ENCODE measurements at places on chromosomes 1 and 21. TPM values are rescaled to one million over a fixed set of nuclear protein-coding genes. Genes with fewer than 3 reads are reported as not detected.

TMPRSS3 gene
- total RNA-seq, result not detected

RAD54L gene
- not detected for total RNA-seq

ZNF695 gene
- not detected for total RNA-seq

CFHR3 gene
- total RNA-seq, result 0.39 TPM

PLA2G2A gene
- 453 TPM for total RNA-seq

KRTAP19-1 gene
- not detected for total RNA-seq

ZBTB8B gene
- total RNA-seq, result not detected

TP73 gene
- total RNA-seq, result not detected

ABCG1 gene
- 25.9 TPM for total RNA-seq

NDUFS5 gene
- total RNA-seq, result 233 TPM

CHIT1 gene
- 17.4 TPM for total RNA-seq

PTAFR gene
- total RNA-seq, result 22.8 TPM

DNAI4 gene
- total RNA-seq, result 7.0 TPM

PTCH2 gene
- 0.93 TPM for total RNA-seq

COL11A1 gene
- total RNA-seq, result 0.22 TPM

DNA sequence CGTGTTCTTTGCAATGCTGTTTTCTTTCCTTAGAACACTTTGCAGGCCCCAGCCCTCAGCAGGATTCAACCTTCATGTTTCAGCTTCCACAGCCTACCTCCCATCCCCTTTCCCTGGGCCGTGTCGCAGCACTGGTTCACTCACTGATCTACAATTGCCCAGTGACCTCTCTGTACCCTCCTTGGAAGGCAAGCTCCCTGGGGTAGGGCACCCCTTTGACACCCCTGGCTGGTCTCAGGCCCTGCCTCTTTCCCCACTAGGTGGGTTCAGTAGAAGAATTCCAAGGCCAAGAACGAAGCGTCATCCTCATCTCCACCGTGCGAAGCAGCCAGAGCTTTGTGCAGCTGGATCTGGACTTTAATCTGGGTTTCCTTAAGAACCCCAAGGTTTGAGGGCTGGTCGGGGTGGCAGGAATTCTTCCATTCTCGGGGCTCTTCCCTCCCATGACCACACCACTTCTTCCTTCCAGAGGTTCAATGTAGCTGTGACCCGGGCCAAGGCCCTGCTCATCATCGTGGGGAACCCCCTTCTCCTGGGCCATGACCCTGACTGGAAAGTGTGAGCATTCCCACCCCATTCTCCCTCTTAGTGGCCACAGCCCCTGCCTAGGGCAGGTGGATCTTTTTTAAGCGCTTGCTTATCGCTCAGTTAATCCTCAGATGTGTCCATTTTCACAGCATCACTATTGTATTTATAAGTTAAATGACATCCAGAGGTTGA, 7.3 kb downstream of the RHOC start:
- no peak for DNase-seq

GRCh38 chr1:37875833-37876232, 16.4 kb upstream of the MTF1 start:
- no peak for DNase-seq

- DNase-seq, result no peak
Observed at GRCh38 chr1:43557744-43558245, 27.1 kb downstream of the PTPRF start.

DNA sequence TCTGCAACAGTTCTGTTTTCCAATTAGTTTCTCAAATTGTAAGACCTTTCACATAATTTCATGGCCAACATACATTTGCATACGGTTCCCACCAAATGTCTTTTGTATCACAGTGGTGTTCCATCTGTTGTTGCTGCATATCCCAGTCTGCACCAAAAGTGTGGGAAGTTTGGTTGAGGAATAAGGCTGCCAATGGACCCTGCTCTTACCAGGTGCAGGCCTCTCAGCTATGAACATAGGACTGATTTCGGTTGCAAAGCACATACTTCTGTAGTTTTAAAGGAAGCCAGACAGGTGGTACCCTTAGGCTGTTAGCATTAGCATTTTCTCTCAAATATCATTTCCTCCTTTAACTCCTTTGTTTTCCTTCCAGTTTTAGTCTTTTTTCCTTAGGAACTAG, 33.8 kb downstream of the ADGRL4 start:
- DNase-seq, result no peak

- DNase-seq, result no peak
Observed at GRCh38 chr1:107535091-107535490, 394.3 kb downstream of the NTNG1 start.

GRCh38 chr1:26832249-26832960, 5.9 kb downstream of the ZDHHC18 start:
- peak; percentile 71 for DNase-seq

GRCh38 chr1:9838946-9839345, 15.2 kb upstream of the CLSTN1 start:
- DNase-seq, result peak; percentile 82

GRCh38 chr1:29258189-29258975, 22.1 kb downstream of the PTPRU start:
- DNase-seq, result peak; percentile 80

GRCh38 chr1:27940870-27941560, 6.2 kb downstream of the SMPDL3B start:
- DNase-seq, result no peak

DNA sequence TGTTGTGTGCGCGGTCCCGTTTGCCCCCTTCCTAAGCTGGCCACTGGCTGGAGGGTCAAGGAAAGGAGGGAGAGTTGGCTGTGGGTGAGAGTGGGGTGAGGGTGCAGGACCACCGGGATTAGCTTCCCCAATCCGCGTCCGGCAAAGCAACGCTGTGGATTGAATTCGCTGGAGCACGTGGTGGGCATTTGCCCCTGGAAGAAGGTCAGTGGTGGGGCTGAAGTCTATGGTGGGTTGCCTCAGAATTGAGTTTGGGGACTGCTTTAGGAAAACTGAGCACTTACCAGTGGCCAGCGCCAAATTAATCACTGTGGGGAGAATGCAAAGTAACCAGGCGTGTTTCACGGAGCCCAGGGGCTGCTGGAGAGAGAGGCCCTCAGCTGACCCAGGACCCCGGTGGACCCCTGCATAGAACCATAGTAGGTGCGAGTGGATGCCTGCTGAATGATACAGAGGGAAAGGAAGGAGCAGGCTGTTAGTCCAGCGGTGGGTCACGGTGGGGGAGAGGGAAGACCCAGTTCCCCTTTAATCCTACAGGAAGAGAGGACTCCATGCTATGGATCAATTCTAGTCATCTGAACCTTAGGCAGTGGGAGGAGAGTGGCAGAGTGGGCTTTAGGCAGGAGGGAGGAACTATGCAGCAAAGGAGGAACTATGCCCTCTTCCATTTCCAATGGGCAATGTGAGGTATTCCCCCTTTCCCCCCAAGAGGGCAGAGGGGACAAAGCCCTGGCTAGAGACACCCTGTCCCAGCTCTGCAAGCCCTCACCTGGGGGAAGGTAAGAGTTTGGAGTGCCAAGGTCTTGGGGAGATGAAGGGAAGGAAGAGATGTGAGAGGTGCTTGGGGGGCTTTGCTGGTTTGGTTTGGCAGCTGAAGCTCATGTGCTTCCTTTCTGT, 1.2 kb downstream of the TNFRSF8 start:
- no peak for DNase-seq

- no peak for DNase-seq
Observed at GRCh38 chr1:242055749-242056320, 56.9 kb upstream of the MAP1LC3C start.

GRCh38 chr21:35814858-35815619, 245.3 kb downstream of the SETD4 start:
- DNase-seq, result no peak

GRCh38 chr21:44800103-44800502, 1.5 kb downstream of the UBE2G2 start:
- DNase-seq, result no peak

DNA sequence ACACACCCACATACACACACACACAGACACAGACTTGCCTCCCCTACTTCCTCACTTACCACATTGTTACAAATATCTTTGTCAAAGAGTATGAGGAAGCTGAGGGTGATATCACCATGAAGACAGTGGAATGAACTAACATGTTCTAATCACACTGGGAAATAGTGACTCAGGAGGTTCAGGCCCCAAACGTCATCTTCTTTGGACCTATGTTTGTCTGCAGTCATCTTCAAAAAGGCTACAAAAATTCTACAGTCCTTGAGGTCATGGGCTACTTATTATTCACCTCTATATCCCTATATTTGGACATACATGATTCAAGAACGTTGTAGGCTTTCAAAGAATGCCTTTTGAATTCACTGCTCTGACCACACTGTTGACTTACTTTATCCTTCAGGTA, 2.1 kb upstream of the LCE2C start:
- DNase-seq, result no peak

- no peak for DNase-seq
Observed at GRCh38 chr1:221777431-221778072, 35.7 kb upstream of the DUSP10 start.

DNA sequence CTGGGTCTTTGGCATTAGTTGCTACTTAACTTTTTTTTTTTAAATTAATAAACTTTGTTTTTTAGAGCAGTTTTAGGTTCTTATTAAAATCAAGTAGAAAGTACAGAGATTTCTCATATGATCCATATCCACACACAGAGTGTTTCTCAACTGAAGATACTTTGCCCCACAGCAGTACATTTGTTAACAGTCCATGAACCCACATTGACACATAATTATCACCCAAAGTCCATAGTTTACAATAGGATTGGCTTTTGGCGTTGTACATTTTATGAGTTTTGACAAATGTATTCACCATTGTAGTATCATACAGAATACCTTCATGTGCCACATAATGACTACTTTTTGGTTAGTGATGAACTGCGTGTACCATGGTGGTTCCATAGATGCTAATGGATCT, 106.8 kb downstream of the ADGRL2 start:
- DNase-seq, result no peak
